ENCODE measurements at places on chromosomes 4 and X. TPM values are rescaled to one million over a fixed set of nuclear protein-coding genes. Genes with fewer than 3 reads are reported as not detected.

The SATL1 gene
- polyA plus RNA-seq: not detected

The CFI gene
- 2.5 TPM for polyA plus RNA-seq

The RAI2 gene
- 11.5 TPM for polyA plus RNA-seq

The TDO2 gene
- polyA plus RNA-seq: 0.56 TPM

The IL13RA1 gene
- 18.5 TPM for polyA plus RNA-seq

The HPRT1 gene
- polyA plus RNA-seq: 45.8 TPM
